Cerebellum (tissue), 4 donors: ENCODE measurements at places on chromosomes 1 and 21.

DNA sequence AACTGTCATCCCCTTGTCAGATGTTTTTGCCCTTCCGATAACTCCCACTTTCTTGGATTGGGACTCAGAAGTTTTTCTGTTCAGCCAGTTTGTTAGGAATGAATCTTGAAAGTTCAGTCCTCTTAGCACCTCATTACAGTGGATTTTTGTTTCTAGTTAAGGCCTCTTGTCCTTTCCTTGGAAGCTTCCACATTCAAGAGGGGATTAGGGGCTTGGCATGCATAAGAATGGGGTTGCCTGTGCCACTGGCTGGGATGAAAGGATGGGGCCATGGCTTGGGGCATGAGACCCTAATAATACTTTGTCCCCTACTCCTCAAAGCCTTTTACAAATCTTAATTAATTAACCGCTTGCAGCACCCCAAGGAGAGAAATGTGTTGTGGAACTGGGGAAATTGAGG is 2.4 kb upstream of the DHDDS start:
- no peak for DNase-seq

- no peak for DNase-seq
Observed at GRCh38 chr1:184975208-184975870, 1.0 kb upstream of the NIBAN1 start.

- no peak for DNase-seq
Observed at GRCh38 chr1:217270101-217270500, 360.8 kb downstream of the GPATCH2 start.

DNA sequence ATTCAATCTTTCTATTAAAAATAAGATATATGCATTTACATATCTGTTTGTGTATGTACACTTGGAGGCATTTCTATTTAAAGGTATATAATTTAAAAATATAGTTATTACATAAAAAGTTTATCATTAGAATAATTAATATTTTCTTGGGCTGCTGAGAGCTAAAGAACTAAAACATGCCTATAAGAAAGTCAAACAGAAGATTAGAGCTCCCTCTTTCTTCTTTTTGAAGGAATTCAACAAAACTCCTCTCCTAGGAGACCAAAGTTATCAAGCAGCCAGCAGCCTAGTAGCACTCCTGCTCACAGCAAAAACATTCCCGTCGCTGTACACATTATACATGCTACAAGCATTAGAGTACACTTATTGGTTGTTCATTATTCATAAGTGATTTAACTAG is 216.4 kb downstream of the VAV3 start:
- peak; percentile 14 for DNase-seq

GRCh38 chr1:20590306-20590777 is 1.4 kb downstream of the CDA start:
- no peak for DNase-seq

- no peak for DNase-seq
Observed at GRCh38 chr1:78651241-78651640, 1.6 kb downstream of the IFI44 start.

GRCh38 chr1:116764906-116765862 is 11.0 kb downstream of the CD2 start:
- DNase-seq = no peak

DNA sequence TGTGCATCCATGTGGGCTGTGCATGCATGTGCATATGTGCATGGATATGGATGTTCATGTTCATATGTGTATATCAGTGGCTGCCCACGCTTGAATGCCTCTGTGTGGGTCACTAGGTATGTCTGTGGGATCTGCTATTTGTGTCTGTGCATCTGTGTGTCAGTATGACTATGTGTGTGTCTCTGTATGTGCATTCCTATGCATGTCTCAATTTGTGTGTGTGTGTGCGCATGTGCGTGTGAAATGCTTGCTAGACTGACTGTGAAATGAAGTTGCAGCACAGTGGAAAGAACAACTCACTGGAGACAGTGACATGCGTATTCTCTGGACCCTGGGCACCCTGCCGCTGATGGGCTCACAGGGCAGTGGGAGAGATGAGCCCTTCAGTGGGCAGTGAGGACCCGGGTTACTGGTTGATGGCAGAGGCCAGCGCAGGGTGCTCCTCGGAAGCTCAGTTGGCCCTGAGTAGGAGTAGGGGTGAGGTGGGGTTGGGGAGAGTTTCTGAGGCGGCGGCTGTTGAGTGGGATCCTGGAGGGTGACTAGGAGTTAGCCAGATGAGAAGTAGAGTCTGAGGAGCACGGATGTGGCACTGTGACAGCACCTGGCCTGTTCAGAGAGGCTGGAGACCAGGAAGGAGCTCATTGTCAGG is 43.2 kb upstream of the POU3F1 start:
- no peak for DNase-seq

DNA sequence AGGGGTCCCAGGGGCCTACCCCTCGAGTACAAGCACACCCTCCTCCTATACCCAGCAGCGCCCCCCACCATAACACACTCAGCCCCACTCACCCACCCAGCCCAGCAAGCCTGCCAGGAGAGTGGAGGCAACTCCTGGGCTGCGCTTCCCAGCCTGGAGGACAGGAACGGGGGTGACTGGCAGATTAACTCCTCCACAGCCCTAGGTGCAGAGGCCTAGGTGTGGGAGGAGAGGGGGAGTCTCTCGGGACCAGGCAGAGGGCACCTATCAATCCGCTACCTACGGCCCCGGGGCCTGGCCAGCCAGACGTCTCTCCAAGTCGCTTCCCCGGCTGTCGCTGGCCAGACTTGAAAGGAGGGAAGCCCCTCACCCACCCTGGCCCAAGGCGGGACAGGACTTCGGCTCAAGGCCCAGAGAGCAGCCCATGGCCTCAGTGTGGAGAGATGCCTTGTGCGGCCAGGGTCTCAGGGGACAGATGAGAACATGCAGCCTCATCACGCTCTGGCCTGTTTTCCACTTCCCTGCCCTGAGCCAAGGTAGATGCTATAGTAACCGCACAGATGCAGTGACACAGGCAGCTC is 24.9 kb downstream of the MATN1 start:
- DNase-seq = no peak

GRCh38 chr1:147781056-147781471 is 20.7 kb upstream of the GJA5 start:
- DNase-seq = no peak

- DNase-seq = no peak
Observed at GRCh38 chr1:186112280-186112679, 262.8 kb downstream of the TPR start.

GRCh38 chr21:29152916-29153315 is 22.5 kb downstream of the MAP3K7CL start:
- no peak for DNase-seq

GRCh38 chr1:1033731-1034438 is 14.0 kb downstream of the AGRN start:
- DNase-seq = no peak

DNA sequence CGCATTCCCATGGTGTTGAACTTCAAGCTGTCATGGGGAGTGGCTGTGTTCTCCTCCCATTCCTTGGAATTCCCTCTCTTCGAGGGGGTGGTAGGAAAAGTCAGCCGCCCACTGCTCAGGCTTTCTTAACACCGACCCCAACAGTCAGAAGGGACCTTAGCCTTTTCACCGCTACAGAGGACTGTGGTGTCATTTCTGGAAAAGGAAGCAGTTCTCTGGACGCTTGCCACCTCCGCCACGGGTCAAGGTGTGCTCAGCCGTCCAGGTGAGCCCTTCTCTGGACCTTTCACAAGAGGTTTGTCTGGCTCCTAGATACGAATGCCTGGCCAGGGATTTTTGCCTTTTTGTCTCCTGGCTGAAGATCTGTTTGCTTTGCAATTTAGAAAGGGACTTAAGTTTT is 31.8 kb downstream of the CLIC6 start:
- no peak for DNase-seq

DNA sequence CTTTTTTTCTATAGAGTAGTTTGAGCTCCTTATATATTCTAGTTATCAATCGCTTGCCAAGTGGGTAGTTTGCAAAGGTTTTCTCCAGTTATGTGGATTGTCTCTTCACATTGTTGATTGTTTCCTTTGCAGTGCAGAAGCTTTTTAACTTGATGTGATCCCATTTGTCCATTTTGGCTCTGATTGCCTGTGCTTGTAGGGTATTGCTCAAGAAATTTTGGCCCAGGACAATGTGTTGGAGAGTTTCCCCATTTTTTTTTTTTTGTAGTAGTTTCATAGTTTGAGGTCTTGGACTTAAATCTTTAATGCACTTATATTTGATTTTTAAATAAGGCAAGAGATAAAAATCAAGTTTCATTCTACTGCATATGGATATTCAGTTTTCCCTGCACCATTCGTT is 774.8 kb upstream of the ADAMTS5 start:
- no peak for DNase-seq

- no peak for DNase-seq
Observed at GRCh38 chr1:3415260-3416090, 39.0 kb upstream of the ARHGEF16 start.

DNA sequence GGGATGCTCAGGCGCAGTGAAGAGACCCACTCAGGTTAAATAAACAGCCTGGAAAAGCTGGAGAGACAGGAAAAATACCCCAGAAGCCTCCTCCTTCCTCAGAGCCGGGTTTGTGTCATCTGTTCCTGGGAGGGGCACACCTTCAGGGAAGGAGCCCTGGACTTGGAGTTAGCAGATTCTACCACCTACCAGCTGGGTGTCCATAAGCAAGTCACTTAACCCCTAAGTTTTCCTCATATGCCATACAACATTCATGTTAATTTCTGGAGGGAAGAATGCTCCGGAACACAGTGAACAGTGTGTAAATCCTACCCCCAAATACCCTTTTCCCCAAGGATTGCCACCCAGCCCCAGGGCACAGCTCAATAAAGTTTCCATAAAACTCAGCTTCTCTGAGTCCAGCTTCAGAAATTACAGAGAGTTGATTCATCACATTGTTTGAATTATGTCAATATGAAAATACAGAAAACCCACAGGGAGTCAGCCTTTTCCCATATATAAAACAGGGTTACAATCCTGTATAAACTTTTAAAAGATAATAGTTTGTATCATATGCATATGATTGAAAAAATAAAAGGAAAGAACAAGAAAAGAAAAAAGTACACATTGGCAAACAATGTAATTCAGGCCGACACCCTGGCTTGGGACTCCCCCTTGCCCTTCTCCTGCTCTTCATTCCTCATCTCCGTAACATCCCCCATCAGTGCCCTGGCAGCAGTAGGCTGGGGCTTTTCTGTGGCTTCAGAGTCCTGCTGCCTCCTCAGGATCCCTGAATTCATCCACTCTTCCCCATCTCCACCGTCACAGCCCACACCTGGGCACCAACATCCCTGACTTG is 291.8 kb upstream of the USP24 start:
- no peak for DNase-seq

DNA sequence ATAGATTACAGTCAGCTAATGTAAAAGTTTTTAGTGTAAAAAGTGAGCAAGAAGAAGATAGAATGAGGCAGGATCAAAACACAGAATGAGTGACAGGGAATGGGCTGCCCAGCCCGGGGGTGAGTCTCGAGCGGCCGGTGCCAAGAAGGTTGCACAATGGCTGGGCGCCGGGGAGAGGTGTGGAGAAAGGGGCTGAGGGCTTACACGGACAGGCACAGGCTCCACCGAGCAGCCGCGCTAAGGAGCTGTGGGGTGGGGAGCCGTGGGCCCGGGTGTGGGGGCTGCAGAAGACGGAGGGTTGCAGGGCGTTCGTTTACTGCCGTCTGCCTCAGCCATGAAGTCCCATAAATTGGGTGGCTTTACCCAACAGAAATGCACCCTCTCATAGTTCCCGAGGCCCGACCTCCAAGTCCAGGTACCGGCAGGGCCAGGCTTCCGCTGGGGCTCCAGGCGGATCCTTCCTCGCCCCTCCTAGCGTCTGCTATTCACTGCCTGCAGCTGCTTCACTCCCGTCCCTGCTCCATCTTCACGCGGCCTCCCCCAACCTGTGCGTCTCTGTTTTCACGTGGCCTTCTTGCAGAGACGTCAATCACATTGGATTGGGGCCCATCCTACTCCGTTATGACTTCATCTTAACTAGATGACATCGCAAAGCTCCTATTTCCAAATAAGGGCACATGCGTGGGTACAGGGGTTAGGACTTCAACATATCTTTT is 277.2 kb downstream of the CAMTA1 start:
- DNase-seq = no peak

DNA sequence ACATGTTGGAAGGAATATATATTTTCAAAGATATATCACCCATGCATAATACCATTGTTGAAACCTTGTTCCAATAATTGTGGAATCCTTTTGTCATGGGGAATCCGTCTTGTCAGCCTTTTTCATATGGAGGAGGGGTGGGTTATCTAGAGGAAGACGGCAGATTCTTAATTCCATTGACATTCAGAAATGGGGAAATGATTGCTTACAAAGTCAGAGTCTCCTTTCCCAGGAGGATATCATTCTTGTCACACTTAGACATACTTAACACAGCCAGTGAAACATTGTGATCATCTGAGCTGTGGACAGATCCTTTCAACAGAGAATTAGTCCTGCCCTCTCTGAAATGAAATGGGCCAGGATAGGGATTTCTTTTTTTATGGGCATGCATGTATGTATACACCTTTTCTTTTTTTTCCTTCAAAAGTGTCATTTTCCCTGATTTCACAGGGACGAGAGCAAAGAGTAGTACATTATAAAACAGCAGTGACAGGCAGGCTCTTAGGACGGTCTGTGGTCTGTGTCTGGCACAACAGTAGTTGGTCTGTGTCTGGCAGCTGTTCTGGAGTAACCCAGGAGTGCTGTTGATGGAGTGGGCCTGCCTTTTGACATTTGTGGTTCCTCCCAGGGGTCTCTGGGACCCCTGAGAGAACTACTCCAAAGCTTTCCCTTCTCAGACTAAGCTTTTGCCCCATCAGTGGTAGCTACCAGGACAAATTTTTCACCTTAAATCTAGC is 50.1 kb downstream of the VPS13D start:
- no peak for DNase-seq

GRCh38 chr21:46024141-46024540 is 42.6 kb downstream of the COL6A1 start:
- no peak for DNase-seq

GRCh38 chr1:216246577-216247203 is 176.6 kb downstream of the USH2A start:
- DNase-seq = no peak

DNA sequence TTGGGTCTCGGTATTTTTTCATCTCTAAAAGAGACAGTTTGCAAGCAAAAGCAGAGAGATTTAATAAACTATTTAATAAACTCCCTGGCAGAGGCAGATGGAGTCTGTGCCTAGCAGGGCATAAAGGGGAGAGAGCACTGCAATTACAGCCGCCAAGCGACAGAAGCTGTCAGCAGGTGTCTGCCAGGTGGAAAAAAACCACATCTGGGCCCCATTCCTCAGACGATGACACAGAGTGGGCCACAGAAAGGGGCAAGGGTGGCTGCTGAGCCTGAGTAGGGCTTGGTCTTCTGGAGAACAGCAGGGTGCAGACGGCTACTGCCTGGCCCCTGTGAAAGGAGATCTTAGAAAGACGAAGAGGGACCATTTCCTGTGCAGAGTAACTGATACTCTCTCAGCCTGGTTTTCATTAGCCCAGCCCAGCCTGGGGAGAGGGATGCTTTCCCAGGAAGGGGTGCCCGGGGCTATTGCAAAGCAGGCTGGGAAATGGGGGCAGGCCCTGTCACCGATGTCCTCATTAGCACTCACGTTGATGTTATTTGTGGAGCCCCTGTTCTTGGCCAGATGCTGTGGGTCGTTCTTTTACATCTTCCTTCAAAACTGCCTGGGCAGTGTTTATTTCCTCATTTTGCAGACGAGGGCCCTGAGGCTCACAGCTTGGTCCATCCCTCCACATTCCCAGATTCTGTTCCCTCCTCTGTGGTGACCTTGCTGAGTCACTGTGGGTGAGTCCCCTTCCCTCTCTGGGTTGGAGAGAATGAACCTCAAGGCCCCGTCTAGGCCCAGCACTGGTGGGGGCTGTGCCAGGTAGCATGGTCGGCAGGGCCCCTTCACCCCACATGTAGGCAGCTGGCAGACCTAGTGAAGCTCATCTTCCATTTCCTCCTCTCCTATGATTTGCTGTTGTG is 472.7 kb downstream of the PTPRU start:
- no peak for DNase-seq
